ENCODE measurements at places on chromosomes 4 and X. TPM values are rescaled to one million over a fixed set of nuclear protein-coding genes. Genes with fewer than 3 reads are reported as not detected.

The FAAH2 gene
- total RNA-seq: 22.2 TPM

DNA sequence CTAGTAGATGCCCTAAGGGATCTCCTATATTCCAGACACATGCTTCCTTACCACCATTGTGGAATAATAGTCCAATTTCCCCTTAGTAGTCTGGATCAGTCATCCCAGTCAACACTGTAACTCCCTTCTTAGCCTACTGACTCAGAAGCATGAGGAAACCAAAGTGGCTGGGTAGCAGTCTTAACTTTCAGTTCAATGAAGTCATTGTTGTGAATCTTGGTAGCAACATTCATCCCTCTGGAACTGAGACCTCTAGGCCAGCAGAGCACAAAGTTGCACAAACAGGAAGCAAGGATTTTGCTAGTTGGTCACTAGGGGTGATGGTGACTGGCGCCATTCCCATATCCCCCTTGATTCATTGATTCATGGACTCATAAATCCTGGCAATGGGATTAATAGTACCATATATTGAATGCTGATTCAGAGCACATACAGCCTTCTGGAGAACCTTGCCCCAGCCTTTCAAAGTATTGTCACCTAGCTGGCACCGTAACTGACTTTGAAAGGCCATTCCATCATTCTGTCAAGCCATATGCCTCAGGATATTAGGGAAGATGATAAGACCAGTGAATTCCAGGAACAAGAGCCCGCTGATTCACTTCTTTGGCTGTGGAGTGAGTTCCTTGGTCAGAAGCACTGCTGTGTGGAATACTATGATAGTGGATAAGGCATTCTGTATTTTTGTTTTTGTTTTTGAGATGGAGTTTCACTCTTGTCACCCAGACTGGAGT, 19.7 kb upstream of the GPAT3 start:
- H3K4me3 ChIP-seq: no peak overlapping the region
- no peaks in the 10 kb centered on the region for H3K27me3 ChIP-seq
- H3K27ac ChIP-seq: no peak overlapping the region
- H3K4me1 ChIP-seq: no peaks in the 10 kb centered on the region
- DNase-seq: no peak

- no peak overlapping the region for H3K4me3 ChIP-seq
- no peaks in the 10 kb centered on the region for H3K36me3 ChIP-seq
- no peaks in the 10 kb centered on the region for H3K27me3 ChIP-seq
Measured at GRCh38 chr4:188854436-188854835, 715.2 kb downstream of the TRIML1 start.

DNA sequence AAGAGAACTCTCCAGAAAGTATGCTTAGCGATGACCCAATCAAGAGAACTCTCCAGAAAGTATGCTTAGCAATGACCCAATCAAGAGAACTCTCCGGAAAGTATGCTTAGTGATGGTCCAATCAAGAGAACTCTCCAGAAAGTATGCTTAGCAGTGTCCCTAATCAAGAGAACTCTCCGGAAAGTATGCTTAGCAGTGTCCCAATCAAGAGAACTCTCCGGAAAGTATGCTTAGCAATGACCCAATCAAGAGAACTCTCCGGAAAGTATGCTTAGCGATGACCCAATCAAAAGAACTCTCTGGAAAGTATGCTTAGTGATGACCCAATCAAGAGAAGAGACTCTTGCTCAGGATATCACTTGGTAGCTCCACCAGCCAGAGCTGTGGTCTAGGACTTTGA, 92.5 kb downstream of the AFAP1 start:
- peaks cover 16% of the 10 kb centered on the region for H3K4me1 ChIP-seq
- H3K4me3 ChIP-seq: no peak overlapping the region
- DNase-seq: no peak
- H3K36me3 ChIP-seq: peaks cover 10% of the 10 kb centered on the region

GRCh38 chrX:16067886-16068515, 55.4 kb upstream of the GRPR start:
- no peak overlapping the region for H3K4me3 ChIP-seq
- no peaks in the 10 kb centered on the region for H3K27me3 ChIP-seq
- no peak overlapping the region for H3K27ac ChIP-seq
- DNase-seq: no peak
- H3K36me3 ChIP-seq: no peaks in the 10 kb centered on the region
- no peaks in the 10 kb centered on the region for H3K4me1 ChIP-seq

The AMTN gene
- 0.83 TPM for total RNA-seq

The MAN2B2 gene
- total RNA-seq: 22.8 TPM

- no peaks in the 10 kb centered on the region for H3K36me3 ChIP-seq
- DNase-seq: no peak
- no peaks in the 10 kb centered on the region for H3K27me3 ChIP-seq
- H3K27ac ChIP-seq: no peak overlapping the region
Measured at GRCh38 chrX:48772602-48773001, 11.1 kb downstream of the GLOD5 start.

The SPIN2A gene
- total RNA-seq: 1.4 TPM

GRCh38 chr4:83272900-83273299, 11.7 kb downstream of the COQ2 start:
- DNase-seq: no peak
- H3K27ac ChIP-seq: no peak overlapping the region
- H3K36me3 ChIP-seq: peaks cover 11% of the 10 kb centered on the region
- H3K4me1 ChIP-seq: no peaks in the 10 kb centered on the region

DNA sequence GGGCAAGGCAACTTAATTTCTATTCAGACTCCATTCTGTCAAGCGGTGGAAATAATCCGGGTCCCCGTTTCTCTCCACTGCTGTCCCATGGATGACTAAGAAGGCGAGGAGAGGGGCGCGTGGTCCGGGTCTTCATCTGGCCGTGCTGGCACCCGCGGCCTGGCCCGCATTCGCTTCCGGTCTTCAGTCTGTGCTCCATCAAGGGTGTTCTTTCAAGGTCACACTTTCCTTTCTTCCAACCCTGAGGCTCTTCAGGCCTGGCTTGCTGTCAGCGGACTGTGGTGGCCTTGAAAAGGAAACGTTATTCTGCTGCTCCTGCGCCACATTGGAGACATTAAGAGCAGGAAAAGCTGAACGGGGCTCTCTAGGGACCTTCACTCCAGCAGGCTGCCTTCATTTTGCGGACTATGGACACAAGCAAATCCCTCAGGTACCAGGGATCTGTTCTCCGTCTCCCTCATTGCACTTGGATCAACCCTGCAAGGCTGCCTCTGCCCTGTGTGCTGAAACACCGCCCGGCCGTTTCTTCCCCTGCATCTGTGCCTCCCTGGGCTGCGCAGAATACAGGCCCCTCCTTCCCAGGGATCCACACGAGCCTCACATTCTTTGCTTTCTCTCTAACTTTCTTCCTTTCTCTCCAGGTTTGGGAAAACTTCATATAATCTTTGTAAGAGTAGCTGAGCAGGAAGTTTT, 5.7 kb upstream of the SLC25A4 start:
- H3K27me3 ChIP-seq: no peaks in the 10 kb centered on the region
- no peak for DNase-seq
- no peak overlapping the region for H3K4me3 ChIP-seq
- H3K36me3 ChIP-seq: no peaks in the 10 kb centered on the region
- peaks cover 3% of the 10 kb centered on the region for H3K4me1 ChIP-seq
- no peak overlapping the region for H3K27ac ChIP-seq
